Midbrain (tissue), 1 donor: ENCODE measurements at places on chromosomes 3 and 15.

- no peak for DNase-seq
Measured at GRCh38 chr3:33144433-33144832, 30.6 kb downstream of the CRTAP start.

DNA sequence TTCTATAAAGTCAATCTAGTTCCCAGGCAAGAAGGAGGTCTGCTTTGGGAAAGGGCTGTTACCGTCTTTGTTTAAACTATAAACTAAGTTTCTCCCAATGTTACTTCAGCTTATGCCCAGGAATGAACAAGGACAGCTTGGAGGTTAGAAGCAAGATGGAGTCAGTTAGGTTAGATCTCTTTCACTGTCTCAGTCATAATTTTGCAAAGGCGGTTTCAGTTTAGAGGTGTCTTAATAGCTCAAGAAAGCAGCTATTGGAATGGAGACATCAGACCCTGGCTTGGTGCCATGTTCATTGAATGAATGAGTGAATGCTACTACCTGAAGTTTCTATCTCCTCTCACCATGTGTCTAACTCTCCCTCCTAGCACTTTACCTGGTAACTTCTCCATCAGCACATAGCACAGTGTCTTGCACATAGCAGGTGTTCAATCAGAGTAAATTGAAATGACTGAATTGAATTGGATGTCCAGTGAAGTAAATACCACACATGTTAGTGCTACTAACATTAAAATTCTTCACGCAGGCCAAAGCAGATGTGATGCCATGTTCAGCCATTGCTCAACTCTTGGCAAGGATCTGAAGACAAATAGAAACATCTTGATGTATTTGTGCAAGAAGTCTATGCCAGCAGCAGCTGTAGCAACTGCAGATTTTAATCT is 28.2 kb downstream of the CLEC3B start:
- no peak for DNase-seq

DNA sequence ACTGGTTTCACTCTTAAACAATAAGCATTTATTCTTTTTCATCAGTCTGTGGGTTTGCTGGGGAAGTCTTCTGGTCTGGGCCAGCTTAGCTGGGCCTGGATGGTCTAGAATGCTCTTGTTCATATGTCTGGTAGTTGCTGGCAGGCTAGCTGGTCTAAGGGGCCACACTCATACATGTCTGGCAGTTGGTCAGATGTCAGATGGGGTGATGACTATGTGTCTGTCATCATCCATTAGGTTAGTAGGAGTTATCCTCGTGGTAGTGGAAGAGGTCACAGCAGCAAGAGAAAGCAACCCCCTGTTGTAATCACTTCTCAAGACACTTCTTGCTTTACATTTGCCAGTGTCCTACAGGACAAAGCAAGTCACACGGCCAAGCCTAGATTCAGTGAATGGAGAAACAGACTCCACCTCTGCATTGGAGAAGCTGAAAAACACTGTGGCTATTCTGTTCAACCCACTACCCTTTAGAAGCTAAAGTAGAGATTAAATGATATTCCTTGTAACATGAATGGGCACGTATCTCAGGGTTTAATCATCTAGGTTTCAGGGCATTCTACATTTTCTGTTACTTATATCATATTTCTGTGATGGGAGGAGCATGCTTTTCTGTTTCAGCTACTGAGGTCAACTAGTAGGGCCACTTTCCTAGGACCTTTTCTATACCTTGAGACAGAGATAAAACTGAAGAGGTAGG is 5.5 kb upstream of the ARID3B start:
- no peak for DNase-seq

GRCh38 chr3:196238612-196239560 is 22.6 kb downstream of the SLC51A start:
- no peak for DNase-seq

DNA sequence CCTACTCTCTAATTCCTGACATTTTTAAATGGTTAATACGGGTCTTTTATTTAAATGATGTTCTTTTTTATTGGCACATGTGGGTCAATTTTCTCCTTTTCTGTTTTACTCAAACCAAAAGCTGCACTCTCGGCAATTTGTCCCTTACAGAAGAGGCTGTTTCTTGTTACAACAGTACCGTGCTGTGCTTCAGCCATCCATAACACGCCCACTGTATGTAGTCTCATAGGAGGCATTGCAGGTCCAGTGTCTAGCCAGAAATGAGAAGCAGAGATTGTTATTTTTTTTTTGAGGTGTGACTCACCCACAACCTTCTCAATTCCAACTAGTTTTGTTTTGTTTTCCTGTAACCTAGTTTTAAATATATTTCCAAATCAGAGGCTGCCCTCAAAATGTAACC is 164.6 kb downstream of the GMNC start:
- DNase-seq, result no peak

DNA sequence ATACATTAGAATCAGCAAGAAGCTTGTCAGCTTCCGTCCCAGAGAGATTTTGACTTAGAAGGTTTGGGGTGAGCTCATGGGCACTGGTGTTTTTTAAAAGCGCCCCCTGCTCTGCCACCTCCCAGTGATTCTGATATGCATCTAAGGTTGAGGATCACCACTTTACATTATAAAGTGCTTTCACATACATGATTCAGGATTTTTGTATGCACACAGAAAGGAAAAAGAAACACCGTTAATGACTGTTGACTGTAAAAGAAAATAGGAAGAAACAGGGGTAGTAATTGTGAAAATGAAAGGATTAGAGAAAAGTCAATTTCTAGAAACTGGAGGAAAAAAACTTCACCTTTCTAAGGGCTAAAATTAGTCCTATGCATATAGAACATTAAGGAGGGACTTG is 104.9 kb upstream of the ZBED2 start:
- DNase-seq, result no peak

- no peak for DNase-seq
Measured at GRCh38 chr3:150703299-150703755, 393 bp downstream of the ERICH6 start.

DNA sequence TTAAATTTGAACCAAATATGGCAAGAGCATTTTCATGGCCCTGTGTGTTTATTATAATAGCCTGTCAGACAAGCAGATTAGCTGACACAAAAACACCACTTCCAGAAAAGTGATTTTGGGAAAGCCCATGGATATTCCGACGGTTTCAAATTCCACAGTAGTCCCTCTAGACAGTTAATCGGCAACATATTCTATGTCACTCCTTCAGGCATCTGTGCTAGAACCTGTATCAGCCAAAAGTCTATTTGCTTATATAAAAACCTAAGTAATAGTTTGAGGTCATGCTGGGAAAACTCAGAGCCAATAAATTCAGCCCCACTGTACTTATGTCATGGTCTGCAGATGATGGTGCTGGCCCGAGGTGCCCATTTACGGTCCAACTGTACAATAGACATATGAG is 110.2 kb upstream of the ARHGEF26 start:
- DNase-seq, result no peak

DNA sequence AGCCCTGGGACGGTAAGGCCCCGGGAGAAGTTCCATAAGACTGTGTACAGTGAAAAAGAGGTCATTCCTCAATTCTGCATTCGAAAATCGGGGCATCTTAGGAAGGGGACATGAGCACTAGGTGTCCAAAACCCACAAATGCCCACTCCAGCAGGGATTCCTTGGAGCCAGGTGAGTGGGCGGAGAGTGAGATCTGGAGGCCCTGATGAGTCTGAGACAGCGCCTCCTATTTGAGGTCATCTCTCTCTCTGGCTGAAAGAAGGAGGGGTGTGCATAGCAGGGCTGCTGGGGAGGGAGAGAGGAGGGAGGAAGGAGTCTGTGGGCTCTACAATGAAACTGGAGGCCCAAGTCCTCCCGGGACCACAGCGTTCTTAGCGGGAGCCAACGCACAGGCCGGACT is 38.1 kb upstream of the LACTB start:
- no peak for DNase-seq

DNA sequence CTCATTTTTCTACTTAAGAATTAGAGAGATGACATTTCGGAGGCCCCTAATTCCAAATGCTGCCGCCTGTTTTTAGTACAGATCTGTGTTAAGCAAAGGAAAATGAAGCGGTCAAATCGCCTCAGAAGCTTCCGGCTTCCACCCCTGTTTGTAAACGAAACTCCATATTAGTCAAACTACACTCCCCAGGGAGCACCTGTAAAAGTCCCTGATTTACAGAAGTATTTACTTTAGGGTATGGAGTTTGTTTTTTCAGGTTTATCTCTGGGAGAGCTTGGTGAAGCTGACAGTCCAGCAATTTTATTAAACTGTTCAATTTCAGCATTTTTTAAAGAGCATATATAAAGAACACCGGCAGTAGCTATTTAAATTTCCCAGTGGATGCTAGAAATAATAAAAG is 319.8 kb downstream of the FHIT start:
- DNase-seq, result no peak

- no peak for DNase-seq
Measured at GRCh38 chr3:53773021-53773436, 73.2 kb downstream of the CHDH start.

DNA sequence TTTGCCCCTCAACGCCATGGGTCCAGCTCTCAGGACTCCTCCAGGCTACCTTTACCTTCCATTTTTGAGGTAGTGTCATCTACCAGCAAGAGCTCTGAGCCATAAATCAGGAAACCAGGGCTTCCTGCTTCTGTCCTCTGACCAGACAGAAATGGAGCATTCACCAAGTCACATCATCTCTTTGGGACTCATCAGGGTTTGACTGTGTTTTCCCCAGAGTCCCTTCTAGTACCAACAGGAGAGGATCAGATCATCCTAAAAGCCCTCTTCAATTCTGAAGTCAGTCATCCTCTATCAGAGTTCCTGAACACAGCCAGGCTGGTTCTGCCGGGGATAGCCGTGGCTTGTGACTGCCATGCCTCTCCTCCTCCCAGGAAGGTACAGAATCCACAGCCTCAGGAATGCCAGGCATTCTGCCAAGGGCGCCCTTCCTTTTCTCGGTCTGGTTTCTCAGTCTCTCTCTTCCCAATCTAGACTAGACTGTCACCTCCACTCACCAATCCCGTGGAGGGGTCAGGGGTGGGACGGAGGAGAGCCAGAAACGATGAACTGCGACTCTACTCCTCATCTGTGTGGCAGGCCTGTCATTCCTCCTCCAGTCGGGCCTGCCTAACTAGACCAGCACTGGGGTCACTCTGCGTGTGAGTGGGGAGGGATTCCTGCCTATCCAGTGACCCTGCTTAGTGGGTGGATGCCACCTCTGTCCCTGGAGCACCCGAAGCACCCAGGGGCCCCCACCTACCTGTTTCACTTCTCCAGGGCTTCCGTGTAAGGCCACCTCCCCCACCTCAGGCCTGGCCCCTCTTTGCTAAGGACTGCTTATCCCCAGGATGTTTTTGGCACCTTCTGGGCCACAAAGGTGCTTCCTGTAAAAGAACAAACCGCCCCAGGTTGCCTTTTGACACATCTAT is 30.9 kb downstream of the CCNL1 start:
- DNase-seq, result no peak

- no peak for DNase-seq
Measured at GRCh38 chr3:45793482-45794176, 2.7 kb downstream of the SLC6A20 start.

- DNase-seq, result no peak
Measured at GRCh38 chr15:44836094-44836493, 99.8 kb downstream of the TRIM69 start.

GRCh38 chr15:74950078-74950908 is 6.3 kb downstream of the RPP25 start:
- DNase-seq, result peak; percentile 88

DNA sequence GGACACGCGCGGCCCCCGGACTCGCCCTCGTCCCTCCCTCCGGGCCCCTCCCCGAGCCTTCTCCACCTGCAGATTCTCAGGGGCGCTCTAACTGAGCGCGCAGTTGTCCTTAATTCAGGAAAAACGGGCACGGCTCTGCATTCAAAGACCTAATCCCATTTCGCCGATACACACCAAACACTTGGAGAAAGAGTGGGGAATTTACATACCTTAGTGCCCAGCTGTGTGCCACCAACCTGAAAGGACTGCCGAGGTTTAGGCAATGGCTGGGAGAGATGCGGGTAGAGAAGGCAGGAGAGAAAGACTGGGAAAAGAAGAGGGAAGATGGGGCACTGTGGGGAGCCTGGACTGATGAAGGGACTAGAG is 21.8 kb downstream of the IGDCC3 start:
- DNase-seq, result no peak

- no peak for DNase-seq
Measured at GRCh38 chr15:26178640-26179220, 315.6 kb upstream of the ATP10A start.

GRCh38 chr3:143315766-143316165 is 196.2 kb downstream of the CHST2 start:
- no peak for DNase-seq

- DNase-seq, result peak; percentile 78
Measured at GRCh38 chr3:184338511-184338945, 1.1 kb downstream of the FAM131A start.

GRCh38 chr3:120182613-120183511 is 88.6 kb upstream of the GSK3B start:
- DNase-seq, result no peak

- DNase-seq, result no peak
Measured at GRCh38 chr3:194496217-194496919, 9.6 kb upstream of the ATP13A3 start.

DNA sequence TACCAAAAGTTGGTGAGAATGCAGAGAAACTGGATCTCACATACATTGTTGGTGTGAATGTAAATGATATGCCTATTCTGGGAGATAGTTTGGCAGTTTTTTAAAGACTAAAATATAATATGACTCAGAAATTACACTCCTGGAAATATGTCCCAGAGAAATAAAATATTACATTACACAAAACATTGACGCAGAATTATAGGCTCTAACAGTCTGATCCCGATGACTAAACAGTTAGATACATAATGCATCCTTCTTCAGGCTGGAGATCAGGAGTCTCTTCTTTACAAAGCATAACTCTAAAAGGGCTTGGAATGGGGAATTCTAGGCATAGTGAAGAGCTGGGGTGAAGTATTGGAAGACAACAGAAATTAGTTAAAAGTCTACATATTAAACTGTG is 586.2 kb upstream of the NECTIN3 start:
- no peak for DNase-seq

DNA sequence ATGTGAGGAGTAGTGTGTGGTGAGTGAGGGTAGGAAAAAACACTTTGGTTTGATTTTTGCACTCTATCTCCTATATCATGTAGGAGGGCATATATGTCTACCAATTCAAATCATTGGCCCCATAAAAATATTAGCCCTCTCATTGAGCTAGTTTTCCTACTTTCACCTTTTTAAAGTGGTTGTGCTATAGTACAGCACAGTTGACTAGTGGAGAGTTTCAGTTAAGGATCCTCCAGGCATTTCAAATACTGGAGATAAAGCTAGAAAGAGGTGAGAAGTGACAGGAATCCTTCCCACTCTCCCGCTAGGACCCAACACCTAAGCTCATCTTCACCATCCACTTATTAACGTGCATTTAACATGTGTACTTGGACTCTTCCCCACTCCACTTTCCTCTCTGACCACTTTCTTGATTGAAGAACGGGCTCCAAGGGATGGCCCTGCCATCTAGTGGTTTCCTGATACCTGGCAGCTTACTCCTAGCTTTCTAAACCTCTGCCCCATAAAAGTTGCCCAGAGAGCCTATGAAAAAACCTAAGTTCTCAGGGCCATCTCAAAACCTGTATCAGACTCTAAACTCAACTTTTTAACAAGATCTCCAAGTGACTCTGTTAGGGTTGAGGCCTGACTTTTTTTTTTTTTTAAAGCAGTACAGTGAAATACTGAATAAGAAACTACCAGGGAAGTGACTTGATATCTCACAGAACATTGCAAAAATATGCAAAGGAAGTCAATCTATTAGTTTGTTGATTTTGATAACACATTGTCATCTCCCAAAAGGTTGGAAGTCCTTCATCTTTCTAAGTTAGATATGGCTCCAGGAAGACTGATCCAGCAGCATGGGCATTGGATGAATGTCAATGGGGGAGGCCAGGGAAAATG is 17.9 kb downstream of the IL12A start:
- peak; percentile 73 for DNase-seq

- DNase-seq, result no peak
Measured at GRCh38 chr3:50237133-50237651, 1.2 kb downstream of the GNAI2 start.
